Cardiac muscle cell (in vitro differentiated cells and primary cell): ENCODE measurements at places on chromosomes 4 and X. TPM values are rescaled to one million over a fixed set of nuclear protein-coding genes. Genes with fewer than 3 reads are reported as not detected.

Gene AKAP4
- total RNA-seq: not detected in 2 replicates

Gene EBP
- total RNA-seq: 74.5 and 141 TPM in 2 replicates

Gene ETDB
- not detected in 2 replicates for total RNA-seq

Gene GLOD5
- total RNA-seq: not detected in 2 replicates

Gene POF1B
- 0.12 and 0.28 TPM in 2 replicates for total RNA-seq

DNA sequence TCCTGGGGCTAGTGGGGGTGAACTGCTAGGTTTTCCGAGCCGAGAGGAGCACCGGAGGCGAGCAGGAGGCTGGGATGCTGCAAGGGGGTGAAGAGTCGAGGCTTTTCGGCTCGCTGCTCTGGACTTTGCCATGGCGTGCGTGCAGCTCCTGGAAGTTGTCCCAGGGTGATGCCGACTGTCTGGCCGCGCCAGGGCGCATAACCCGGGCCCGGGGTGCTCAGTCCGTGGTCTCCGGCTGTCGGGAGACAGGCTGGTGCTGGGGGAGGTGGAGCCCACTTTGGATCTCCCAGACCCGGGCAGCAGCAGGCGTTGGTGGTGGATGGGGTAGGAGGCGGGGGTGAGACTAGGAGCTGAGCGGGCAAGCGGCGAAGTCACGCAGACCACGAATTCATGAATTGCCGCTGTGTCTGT lies 793 bp downstream of the GRIA3 start:
- H3K27ac ChIP-seq: no peak overlapping the region
- no peaks in the 10 kb centered on the region for H3K4me1 ChIP-seq
- no peaks in the 10 kb centered on the region for H3K36me3 ChIP-seq
- H3K4me3 ChIP-seq: peak overlapping the region; percentile 52
- DNase-seq: peak; percentile 38

DNA sequence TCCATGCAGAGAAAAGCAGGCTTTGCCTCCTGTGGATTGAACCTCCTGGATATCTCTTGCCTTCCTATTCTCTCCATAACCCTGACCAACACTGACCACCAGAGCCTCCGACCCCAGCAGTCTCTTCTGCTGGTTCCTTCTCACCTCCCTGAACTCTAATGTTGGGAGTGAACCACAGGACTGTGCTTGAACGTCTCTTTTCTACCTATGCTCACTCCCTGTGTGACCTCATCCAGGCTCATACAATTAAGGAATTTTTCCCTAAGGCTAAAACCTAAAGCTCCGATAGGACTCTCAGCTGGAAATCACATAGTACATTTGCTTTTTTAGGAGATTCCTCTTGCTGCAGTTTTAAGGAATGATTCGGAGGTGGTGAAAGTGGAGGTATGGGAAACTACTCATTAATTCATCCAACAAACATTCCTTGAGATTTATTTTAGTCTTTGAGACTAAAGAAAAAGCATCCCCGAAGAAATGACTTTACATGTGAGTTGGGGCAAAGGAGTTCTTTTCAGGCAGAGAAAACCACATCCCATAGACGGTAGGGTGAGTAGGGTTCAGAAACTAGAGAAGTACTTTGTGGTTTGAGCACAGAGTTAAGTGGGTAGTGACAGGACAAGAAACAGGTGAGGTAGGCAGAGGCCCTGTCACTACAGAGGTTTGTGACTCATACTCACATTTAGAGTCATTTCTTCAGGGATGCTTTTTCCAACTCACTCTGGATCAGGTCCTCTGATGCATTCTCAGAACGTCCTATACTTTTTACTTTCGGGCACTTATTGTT lies 30.8 kb downstream of the NDNF start:
- no peak overlapping the region for H3K27ac ChIP-seq
- DNase-seq: no peak
- no peak overlapping the region for H3K4me3 ChIP-seq
- H3K4me1 ChIP-seq: peaks cover 9% of the 10 kb centered on the region

- H3K36me3 ChIP-seq: no peaks in the 10 kb centered on the region
- no peak for DNase-seq
- H3K27me3 ChIP-seq: no peaks in the 10 kb centered on the region
- no peaks in the 10 kb centered on the region for H3K4me1 ChIP-seq
- H3K27ac ChIP-seq: no peak overlapping the region
Observed at GRCh38 chrX:64996805-64997204, 20.6 kb upstream of the ZC4H2 start.

DNA sequence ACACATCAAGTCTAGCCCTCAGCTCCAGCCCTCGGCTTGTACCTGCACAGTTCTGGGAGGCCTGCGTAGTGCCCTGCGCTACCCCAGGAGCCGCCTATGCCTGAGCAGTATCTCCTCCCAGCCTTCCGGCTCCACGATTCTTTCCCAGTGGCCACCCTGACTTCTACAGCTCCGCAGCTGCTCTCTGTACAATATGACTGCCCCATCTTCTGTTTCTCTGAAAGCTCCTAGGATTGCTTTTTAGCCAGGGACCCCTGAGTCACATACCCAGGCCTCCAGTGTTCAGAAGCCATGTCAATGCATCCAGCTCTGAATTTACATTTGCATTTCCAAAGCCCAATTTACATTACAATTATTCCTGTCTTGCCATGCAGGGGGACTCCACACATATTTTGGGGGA lies 135.5 kb downstream of the PJA1 start:
- DNase-seq: no peak
- no peak overlapping the region for H3K4me3 ChIP-seq
- H3K27ac ChIP-seq: no peak overlapping the region
- H3K4me1 ChIP-seq: peaks cover 6% of the 10 kb centered on the region
- no peaks in the 10 kb centered on the region for H3K27me3 ChIP-seq
- H3K36me3 ChIP-seq: no peaks in the 10 kb centered on the region

DNA sequence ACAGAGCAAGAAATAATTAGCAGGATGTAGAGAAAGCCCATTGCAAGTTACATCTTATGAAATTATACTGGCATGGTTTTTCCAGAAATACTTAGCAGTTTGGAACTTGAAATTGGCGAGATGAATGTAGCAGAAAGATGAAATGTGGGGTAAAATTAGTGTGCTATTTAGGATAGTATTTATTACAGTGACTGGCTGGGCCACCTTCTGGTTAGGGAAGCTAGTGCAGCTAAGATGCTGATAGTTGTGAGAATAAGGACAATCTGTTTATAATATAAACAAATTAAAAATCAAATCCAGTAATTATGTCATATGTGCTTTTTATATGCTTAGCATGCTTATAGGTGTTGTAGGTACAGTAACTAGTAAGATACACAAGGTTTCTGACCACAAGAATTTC lies 74.8 kb downstream of the IL15 start:
- H3K4me1 ChIP-seq: no peaks in the 10 kb centered on the region
- no peak overlapping the region for H3K4me3 ChIP-seq
- no peaks in the 10 kb centered on the region for H3K36me3 ChIP-seq
- no peak overlapping the region for H3K27ac ChIP-seq

- H3K4me3 ChIP-seq: no peak overlapping the region
- H3K4me1 ChIP-seq: peaks cover 13% of the 10 kb centered on the region
- DNase-seq: no peak
- no peaks in the 10 kb centered on the region for H3K27me3 ChIP-seq
- H3K27ac ChIP-seq: no peak overlapping the region
- H3K36me3 ChIP-seq: no peaks in the 10 kb centered on the region
Observed at GRCh38 chr4:181245326-181245725, 997.9 kb upstream of the TENM3 start.
